Left cardiac atrium (tissue), 4 donors: ENCODE measurements at places on chromosomes 3 and 15.

DNA sequence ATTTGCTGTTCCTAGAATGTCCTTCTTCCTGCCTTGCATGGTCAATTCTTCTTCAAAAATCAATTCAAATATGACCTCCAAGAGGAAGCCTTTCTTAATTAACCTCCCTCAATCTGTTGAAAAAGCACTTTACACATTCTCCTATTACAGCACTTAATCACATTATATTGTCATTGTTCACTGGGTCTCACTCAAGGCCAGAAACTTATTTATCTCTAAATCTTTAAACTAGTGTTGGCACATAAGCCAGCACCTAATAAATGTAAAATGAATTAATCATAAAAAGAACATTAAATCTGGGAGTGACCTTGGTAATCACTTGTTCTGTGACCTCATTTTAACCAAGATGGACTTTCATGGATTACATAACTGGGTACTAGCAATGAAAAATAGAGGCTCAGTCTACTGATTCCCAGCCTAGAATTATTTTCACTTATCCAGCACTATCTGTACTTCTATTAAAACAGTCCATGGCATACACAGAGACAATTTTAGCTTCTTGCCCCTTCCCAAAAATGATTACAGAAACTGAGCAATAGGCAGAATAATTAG is 22.1 kb downstream of the MSL2 start:
- no peak for DNase-seq

DNA sequence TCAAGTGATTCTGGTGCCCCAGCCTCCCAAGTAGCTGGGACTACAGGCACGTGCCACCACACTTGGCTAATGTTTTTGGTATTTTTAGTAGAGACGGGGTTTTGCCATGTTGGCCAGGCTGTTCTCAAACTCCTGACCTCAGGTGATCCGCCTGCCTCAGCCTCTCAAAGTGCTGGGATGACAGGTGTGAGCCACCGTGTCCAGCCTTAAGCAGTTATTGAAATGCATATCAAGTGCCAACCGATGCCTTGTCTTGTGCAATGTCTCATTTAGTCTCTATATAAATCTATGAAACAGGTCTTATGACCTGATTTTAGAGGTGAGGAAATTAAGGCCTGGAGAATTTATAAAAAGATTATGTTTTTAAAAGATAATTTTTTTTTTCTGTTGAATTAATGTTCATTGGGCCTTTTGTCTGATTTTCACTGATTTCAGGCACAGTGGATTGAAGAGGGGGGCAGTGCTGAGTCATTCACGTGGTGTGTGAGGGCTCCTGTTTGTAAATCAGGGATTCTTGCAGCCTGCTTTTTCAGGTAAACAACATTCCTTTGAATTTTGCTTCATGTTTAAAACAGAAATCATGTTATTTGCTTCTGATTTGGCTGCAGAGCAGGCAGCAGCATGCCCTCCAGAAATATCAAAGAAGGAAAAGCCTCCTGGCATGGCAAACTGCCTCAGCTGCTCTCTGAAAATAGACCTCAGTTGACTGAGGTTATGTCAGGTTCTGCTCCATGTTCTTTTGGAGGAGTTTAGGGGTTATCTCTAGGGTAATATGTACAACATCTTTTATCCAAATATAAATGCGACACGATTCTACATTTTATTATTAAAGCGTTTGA is 407.0 kb upstream of the RGMA start:
- no peak for DNase-seq

GRCh38 chr3:107588217-107588616 is 65.5 kb downstream of the BBX start:
- no peak for DNase-seq

- DNase-seq, result no peak
Measured at GRCh38 chr3:49721896-49722781, 1.6 kb downstream of the GMPPB start.

DNA sequence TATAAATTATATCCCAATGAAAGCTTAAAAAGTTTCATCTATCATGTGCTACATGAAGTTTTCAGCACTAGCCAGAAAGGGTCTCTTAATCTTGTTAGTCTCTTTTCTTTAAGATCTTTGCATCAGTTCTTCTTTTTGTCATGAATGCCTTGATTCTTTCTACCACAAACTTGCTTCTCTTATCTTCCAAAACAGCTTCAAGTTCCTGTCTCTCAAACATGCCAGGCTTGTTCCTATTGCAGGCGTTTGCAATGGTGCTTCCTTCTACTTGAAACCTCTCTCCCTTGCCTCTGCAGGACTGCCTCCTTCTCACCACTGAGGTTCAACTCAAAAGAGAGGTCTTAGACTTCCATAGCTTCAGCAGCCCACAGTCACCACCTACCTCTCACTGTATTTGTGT is 104.3 kb upstream of the FRMD4B start:
- no peak for DNase-seq

DNA sequence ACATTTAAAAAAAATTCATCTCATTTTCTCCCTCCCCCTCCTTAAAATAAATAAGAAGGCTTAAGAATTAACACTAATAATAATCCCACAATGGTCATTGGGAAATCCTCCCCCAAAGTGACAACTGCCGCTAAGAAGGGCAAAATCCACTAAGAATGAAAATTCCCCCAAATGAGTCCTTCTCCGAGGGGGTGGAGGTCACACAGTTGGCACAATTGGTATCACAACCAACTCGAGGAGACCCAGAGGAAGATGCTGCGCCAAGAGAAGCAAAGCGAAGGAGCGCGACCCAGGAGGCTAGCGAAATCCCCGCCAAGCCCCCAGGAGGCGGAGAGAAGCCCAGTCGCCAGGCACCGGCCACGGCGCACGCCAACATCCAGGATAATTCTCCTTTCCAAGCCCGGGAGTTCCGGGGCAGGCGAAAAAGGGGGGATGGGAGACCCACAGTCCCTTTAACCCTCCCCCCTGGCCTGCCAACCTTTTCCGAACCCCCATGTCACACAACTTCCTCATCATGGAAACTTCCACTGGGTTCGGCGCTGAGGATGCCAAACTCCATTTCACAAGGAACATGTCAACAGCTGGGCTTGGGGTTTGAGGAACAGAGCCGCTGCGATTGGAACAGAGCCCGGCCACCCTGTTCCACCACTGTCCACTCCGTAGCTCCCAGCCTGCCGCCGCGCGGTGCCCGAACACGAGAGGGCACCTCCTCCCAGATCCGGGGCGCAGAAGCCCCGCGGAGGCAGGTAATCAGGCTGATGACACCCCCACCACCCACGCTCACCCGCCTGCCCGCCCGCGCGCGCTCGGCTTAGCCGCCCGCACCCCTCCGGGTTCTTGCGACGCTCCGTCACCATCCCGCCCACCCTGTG is 668 bp downstream of the THRB start:
- DNase-seq, result peak; percentile 80

GRCh38 chr3:173688216-173688842 is 290.8 kb downstream of the NLGN1 start:
- no peak for DNase-seq
